Hypothalamus (tissue), 51 donors: ENCODE measurements at places on chromosomes 7 and 10.

DNA sequence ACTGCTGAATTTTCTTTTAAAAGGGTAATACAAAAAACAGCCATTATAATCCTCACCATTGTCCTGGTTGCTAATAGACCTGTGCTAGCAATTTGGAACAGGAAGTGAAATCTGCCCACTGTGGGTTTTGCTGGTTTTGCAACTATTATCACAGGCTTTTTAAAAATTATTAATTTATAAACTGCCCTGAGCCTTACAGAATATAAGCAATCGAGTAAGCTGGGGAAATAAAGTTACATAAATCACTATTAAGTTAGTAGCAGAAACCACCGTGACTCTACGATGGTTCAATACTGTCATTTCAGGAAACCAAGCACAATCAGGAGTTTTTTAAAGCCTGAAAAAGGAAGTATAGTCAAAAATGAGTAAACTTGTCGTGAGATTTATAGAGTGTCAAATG is 62.3 kb downstream of the TMEM26 start:
- no peak for DNase-seq

DNA sequence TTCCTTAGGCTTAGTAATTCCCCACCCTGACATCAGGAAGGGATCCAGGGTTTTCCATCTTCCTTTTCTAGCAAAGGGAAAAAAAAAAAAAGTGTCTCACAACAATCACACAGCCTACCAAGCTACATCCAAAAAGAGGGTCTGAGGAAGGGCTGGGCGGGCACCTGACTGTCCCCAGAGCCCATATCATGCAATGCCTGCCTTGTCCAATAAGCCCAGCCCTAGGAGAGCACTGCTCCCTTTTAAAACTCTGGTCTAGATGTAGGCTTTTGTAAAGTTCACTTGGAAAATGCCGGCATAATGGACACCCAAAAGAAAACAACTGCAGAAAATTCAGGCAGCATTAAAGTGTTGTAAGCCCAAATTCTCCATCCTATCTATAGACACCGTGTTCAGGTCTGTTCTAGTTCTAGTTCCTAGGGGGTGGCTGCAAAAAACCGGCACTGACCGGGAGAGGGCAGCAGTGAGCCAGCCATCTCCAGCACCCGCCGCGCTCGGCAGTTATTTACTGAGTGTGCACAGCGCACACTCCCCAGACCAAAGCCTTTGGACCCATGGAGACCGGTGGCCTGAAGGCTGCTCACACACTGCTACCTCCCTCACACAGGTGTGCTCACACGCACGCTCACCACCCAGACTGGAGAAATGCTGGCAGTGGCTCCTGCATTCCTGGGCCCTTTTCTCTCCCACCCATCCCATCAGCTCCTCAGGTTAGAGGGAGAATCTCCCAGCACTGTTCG is 48.7 kb downstream of the PODXL start:
- peak; percentile 59 for DNase-seq

DNA sequence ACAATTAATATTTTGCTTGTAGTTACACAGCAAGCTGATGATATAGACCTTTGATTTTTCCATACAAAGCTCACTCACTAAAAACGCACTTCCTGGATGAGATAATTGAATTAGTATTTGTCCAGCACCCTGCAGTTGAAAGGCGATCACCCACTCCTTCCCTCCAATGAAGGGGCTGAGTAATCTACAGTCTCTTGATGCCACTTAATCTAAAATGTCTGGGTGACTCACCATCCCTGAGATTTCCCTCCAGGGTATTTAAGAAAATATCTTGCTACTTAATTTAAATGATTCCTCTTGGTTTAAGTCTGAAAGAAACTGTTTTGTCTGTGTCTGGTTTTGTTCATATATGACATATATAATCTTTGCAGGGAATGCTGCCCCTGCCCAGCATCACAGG is 515.3 kb downstream of the GRID1 start:
- DNase-seq, result no peak

DNA sequence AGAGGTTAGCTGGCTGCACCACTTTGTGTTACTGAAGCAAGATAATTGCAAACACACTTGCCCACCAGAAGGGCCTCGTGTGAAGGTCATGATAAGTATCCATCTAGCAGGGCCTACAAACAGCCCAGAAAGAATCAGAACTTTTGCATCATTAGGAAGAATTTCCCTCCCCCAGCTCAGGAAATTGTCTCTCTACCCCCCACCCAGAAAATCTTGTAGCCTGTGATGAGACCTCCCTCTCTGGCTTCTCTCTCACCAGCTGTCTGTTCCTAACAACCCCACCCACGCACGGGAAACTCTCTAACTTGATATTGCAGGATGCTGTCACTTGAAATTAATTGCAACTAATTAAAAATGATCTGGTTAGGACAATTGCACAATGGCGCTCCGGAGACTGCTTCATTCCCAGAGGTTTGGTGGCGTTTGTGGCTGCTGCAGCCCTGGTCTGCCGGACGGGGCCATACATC is 34.5 kb downstream of the ZNF503 start:
- no peak for DNase-seq

- no peak for DNase-seq
Observed at GRCh38 chr7:79425665-79426064, 27.8 kb downstream of the MAGI2 start.
